ENCODE measurements at places on chromosomes 1 and 21.
A peak's percentile ranks its signal among the peaks of the same experiment; 100 is the strongest.

DNA sequence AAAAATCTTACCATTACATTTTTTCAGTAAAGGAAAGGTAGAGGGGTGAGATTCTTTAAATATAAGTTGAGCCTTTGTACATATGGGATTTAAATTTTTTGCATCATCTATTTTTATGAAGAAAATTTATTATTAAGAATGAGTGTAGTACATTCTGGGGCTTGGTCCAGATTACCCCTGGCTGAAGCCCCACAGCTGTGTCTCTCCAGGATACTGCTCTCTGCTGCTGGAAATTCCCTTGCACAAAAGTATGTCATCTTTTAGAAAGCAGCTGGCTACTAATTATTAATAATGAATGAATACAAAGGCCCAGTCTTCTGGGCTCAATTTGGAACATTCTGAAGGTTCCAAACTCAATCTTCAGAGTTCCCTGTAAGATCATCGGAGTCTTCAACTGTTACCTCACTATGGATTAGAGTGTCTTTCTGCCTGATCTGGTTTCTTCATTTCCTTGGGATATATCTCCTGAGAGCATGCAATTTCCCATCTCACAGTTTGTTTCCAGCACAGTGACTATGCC is 428.6 kb upstream of the BRINP3 start:
- DNase-seq: no peak

- DNase-seq: no peak
Measured at GRCh38 chr1:216945538-216946080, 222.4 kb upstream of the ESRRG start.

DNA sequence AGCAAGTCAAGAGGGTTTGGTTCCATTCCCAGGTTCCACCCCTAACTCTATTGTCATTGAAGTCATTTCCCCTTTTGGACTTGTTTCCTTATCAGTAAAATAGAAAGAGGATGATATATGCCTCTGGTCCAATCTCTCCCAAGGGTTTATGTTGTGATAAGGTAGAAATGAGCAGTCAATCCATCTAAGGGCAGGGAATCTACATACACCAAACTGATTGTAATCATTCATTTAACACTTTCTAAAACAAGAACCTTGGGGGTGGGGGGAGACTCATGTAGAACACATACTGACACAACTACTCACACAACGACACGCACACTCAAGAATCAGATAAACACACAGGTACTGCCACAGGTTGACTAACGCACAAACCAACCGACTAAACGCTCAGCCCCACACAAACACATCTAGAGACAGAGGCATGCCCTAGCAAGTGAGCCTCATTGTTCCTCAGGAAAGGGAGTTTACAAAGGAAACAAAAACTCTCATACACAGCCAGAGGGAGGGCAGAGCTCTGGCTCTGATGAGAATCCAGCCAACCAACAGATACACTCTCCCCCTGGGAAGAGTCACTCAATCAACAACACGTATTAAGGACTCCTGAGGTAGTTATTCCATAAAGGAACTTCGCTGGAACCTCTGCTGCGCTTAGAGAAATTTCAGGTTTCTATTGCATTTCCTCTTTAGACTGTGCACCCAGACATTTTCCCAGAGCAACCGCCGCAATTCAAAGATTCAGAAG is 1.0 kb downstream of the F11R start:
- peak; percentile 50 for DNase-seq

DNA sequence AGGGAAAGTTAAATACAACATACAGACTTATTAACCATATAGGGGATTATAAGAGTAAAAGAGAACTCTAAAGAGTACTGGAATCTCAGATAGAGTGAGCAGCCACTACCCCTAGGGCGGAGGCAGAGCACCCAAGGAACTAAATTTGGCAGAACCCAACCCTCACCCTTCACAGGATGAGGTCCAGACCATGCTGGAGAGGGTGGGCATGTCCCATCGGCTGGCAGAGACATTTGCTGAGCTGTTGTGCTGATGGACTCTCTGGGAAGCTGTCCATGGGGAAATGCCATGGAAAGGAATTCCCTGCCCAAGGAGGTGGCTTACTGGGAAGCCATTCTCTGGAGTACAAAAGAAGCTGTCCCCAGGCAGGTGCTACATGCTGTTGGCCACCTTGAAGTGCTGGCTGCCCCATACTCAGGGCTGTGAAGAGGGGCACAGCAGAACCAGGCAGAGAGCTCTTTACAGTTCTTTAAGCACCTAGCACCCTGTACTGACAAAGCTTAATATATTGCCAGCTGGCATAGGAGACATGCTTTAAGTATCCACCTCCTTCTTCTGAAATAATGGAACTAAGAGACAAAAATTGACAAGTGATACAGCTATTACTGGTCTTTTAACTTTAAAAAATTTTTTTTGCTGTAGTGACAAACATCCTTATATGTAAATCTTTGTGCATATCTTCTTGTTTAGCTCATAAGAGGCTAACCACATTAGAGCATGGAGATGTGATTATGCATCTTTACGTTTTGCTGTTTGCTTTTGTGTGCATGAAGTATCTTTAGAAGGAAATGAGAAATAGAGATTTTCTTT is 29.6 kb downstream of the TSNAX start:
- no peak for DNase-seq

GRCh38 chr1:41662765-41663437 is 178.4 kb upstream of the EDN2 start:
- no peak for DNase-seq

GRCh38 chr1:171433451-171433850 is 51.9 kb upstream of the PRRC2C start:
- DNase-seq: no peak

- DNase-seq: no peak
Measured at GRCh38 chr1:188499690-188500089, 1670.9 kb downstream of the PLA2G4A start.

DNA sequence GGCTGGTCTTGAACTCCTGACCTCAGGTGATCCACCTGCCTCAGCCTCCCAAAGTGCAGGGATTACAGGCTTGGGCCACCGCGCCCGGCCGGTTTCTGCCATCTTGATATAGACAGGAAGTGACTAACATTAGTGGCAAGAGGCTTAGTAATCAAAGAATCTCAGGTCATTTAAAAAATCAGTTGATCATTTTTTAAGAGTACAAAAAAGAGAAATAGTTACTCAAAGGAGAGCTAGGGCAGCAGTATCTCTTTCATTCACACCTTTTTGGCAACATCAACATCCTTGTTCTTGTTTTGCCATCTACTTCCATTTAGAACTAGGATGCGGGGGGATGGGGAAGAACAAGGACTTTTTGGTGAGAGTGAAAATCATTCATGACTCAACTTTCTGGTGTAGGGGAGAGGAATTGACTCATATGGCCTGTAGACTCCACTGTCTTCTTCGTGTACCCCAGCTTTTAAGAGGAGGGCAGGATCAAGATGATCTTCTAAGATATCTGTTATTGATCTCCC is 8.8 kb downstream of the FCRLB start:
- no peak for DNase-seq

DNA sequence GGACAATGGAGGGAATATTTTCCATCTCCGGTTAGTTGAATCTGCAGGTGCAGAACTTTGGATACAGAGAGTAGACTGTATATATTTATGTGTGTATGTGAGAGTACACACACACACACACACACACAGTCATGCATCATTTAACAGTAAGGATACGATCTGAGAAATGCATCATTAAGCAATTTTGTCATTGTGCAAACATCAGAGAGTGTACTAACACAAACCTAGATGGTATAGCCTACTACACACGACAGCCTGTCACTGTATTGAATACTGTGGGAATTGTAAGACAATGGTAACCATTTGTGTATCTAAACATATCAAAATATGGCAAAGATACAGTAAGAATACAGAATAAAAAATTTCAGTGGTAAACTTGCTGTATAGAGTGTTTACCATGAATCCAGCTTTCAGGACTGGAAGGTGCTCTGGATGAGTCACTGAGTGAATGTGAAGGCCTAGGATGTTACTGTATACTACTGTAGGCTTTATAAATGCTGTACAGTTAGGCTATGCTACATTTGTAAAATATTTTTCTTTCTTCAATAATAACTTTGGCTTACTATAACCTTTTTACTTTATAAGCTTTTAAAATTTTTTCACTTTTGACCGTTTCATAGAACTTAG is 138.5 kb downstream of the ZZZ3 start:
- DNase-seq: no peak

DNA sequence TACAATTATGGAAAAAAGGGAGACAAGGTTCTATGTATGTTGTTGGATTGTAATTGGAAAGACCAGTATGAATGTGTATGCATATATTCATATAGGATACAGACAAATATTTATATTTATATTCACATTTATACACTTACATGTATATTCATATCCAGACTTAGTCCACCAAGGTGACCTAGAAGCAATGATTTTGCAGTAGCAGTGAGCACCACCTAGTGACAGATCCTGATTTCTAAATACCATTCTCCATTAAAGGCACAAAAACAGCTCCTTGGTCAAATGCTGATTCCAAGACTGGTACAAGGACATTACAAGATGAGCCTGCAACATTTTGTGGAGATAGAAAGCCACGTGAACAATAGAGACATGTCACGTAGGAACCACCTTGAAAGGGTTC is 153.4 kb downstream of the SDCCAG8 start:
- no peak for DNase-seq

DNA sequence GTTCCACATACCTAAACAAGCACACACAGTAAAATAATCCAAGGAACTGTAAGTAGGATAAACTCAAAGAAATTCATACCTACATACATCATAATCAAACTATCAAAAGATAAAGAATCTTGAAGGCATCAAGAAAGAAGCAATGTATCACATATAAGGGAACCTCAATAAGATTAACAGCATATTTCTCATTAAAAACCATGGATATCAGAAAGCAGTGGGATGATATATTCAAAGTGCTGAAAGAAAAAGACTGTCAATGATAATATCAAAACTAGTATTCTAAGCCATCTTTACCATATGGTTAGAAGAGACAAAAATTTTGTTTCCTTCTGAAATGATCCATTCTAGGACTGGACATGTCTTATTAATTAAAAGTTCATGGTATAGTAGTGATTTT is 37.1 kb upstream of the ADAM30 start:
- no peak for DNase-seq

DNA sequence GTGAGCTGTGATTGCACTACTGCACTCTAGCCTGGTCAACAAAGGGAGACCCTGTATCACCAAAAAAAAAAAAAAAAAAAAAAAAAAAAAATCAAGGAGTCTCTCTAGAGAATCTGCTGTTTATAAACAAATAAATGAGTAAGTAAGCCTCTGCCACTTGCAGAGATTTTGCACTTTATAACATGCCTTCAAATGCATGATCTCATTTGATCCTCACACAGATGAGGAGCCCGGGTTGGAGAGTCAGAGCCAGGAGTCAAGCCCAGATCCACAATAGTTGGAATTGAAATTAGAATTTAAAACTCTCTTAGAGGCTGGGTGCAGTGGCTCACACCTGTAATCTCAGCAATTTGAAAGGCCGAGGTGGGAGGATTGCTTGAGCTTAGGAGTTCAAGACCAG is 4.0 kb downstream of the PRELP start:
- no peak for DNase-seq

DNA sequence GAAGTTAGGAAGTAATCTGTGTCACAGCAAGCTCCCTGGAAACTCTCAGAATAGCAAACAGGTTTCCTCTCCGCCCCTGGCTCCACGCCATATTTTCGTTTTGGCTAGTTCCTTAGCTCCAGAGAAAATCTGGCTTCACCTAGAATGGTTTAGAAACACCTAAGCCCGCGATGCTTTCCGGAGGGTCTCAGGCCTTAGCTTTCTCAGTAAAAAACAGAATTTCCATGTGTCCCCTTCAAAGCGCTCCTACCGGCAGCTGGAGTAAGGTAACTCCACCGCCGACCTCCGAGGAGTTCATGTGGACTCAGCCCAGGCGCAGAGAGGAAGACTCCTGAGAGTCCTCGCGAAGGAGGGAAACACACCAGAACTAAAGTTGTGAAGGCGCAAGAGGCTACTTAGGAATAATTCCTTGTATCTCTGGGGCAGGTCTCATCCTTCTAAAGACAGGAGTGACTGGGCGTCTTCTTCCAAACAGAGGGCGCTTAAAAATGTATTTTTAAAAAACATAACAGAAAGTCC is 406 bp downstream of the KIAA0040 start:
- DNase-seq: peak; percentile 94

DNA sequence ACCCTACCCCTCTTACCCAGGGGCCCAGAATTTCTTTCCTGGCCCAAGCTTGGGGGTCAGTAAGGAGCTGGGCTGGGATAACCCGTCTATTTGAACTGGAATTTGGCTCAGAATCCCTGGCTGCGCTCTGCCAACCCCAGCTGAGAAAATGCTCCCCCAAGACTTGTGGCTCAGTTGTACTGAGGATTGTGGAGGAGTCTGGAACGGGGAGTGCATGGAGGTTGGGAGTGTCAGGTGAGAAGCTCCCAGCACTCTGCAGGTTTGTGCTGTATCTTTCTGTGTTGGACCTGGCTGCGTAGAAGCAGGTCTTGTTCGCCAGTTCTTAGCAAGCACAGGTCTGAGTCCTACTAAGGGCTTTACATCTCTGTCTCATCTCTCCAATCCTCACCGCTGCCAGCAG is 1.6 kb downstream of the TCEA3 start:
- DNase-seq: no peak

GRCh38 chr1:56534130-56534651 is 45.2 kb downstream of the PLPP3 start:
- no peak for DNase-seq

- no peak for DNase-seq
Measured at GRCh38 chr1:37858931-37859506, 373 bp downstream of the MTF1 start.

DNA sequence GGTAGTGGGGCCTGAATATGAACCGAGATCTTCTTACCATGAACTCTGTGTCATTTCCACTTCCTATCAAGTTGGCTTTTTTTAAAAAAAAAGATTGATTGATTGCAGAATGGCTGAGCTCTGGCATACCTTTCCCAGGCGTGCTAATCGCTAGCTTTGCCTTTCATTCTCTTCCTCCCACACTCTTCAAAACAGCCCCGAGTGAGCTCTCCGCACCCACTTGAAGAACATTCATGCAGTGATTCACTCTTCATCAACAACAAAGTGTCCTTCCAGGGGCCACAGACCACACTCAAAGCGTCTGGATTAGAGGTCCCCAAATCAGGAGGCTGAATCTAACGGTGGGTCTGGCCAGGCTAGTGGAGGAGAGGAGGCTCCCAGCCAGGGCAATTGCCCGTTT is 96.3 kb upstream of the GALNT2 start:
- DNase-seq: no peak

- no peak for DNase-seq
Measured at GRCh38 chr1:19204446-19205266, 5.4 kb downstream of the UBR4 start.

All from lower leg skin (tissue), 4 donors.